RKO (cell line): ENCODE measurements at places on chromosomes 2 and 18.

- DNase-seq, result no peak
These were observed 171.3 kb downstream of the TMEM18 start for GRCh38 chr2:505941-506340.

DNA sequence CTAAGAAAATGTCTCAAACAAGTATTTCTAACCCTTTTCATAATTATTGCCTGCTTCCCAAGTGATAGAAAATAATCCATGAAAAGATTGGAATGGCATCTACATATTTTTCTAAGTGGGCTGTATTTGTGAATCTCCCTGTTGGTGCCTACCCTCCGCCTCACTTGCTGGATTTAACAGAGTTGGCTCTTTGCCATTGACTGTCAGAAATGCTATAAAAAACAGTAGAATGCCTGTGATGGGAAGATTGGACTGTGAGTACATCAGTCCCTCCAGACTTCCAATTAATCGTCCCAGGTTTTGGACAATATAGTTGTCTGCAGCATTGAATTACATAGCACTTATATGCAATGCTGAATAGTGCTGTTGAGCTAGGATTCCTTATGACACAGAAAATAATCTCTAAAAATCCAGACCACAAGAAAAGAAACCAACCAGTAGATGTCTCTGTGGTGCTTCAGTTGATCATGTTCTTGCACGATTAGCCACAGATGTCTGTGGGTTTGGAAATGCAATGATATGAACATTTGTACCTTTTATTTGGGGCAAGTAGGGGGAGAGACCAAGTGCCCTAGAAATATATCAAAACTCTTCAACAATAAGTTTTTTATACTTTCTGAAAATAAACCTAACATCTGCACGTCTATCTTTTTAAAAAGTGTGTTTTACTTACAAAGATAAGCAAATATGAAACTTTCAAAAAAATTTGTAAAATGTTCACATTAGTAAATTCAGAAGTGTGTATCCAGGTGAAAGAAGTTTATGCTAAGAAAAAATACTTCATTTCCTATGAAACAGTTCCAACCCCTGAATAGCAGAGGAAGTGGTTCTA, 88.5 kb downstream of the DYNAP start:
- DNase-seq, result peak; percentile 74

DNA sequence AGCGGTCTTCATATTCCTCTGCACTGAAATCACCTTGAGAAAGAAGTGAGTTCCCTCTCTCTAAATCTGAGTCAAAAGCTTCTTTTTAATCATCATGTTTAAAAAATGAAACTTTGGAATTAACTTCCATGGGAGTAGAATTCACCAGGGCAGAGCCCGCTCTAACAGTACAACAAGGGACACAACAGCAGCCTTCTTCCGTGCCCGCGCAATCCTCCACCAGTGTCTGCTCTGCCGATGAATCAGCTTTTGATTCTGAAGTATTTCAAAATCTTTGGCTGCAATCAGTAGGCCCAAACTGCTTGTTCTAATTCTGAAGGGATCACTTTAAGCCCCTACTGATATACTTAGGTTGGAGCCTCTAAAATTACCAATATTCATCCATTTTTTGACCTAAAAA, 76.9 kb downstream of the USP40 start:
- DNase-seq, result no peak

DNA sequence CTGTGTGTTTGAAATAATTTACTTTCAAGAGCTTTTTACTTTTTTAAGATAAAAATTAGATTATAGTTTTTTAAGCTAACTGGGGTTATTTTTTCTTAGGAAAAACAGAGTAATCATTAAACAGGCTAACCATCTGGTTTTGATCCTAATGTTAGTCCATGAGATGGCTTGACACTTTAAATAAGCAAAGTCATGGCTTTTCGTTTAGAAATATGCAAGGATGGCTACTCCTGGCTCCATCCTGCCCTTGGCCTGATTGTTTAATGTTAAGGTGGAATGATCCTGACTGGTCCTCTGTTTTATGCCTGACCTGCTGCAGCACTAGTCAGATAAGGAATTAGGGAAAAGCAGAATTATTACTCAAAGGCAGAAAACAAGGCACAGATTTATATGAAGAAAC, 39.7 kb upstream of the PNPT1 start:
- no peak for DNase-seq

- DNase-seq, result no peak
These were observed 60.9 kb upstream of the CYRIA start for GRCh38 chr2:16726577-16726976.

- no peak for DNase-seq
These were observed 36.6 kb upstream of the MRPL19 start for GRCh38 chr2:75609937-75610508.
